Kidney capillary endothelial cell (primary cell): ENCODE measurements at places on chromosomes 5 and 9.

- peak; percentile 26 for DNase-seq
Measured at GRCh38 chr9:137582286-137582860, 3.6 kb upstream of the DPH7 start.

DNA sequence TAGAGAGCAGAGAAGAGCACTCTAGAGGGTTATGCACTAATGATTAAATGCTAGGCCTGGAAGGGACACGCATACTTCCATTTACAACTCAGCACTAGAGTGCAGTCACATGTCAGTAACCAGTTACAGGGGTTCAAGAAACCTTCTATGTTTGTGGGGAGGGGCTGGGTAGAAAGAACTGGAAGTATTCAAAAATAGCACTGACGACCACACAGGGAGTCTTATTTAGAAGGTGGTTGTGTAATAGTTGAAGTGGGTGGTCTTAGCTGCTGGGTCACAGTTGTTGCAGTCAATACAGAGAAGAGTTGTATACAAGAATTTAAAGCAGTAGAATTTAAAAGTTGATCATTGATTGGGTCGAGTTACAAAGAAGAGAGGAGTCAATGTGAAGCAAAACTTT, 15.4 kb downstream of the AOPEP start:
- DNase-seq, result no peak

GRCh38 chr5:143405063-143405848, 1.8 kb upstream of the NR3C1 start:
- peak; percentile 75 for DNase-seq

GRCh38 chr5:173334808-173335207, 6.6 kb upstream of the STC2 start:
- DNase-seq, result peak; percentile 36

DNA sequence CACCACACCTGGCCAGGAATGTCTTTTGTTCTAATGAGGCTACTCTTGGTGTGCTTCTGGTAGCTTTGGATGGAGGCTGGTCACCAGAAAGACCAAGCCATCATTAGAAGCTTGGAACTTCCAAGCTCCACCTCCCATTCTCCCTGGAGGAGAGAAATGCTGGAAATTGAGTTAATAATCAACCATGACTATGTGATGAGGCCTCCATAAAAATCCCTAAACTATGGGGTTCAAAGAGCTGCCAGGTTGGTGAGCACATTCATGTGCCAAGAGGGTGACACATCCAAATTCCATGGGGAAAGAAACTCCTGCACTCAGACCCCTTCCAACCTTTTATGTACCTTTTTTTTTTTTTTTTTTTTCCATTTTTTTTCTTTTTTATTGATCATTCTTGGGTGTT, 105.5 kb upstream of the SPATA31C2 start:
- no peak for DNase-seq
